ENCODE measurements at places on chromosomes 13 and 19.

DNA sequence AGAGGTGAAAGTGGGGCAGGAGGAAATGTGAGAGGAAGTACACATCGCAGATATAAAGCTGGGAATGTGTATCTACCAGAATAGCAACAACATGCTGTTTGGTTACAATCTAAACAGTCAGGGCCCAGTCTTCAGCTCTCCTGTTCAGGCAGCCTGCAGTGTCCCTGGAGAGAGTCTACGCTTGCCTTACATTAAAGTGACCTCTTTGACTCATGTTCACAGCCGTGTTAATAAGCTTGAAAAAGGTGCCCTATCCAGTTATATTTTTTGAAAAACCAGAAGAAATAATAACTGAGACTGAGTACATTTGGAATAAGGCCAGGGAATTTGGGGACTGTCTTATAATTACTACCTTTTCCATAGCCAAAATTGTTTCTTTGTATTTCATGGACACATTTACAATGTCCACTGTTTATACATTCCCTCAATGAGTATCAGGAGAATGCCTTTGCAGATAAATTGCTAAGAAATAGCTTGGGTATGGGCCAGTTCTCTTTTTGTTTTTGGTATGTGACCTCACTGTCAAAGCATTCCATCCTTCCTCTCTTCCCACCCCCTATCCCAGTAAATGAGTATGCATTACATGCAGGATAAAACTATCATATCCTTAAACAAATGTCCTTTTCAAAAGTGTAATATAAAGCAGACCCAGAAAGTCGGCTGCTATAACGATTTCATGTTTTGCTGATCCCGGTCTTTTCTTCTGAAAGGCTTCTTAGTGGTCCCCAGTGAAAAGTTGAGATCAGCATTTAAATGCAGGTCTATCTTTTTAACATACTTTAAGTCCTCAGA is 82.6 kb downstream of the PCDH9 start:
- DNase-seq, result no peak

GRCh38 chr19:18379803-18380747 is 5.9 kb upstream of the GDF15 start:
- no peak for DNase-seq

DNA sequence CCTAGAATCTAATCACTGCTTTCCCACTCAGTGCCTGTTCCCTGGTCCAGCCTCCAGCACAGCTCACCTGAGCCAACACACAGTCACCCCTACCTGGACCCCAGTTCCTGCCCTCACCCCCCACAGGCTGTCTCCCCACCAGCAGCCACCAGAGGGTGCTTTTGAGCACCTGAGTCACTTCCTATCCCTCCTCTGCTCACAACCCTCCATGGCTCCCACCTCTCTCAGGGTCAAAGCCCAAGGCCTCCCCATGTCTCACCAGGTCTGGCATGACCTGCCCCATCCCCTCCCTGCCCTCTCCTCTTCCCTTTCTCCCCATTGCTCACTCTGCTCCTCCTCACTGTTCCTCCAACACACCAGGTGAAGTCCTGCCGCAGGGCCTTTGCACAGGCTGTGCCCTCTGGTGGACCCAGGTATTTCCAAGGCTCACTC is 7.1 kb upstream of the DPP9 start:
- DNase-seq, result peak; percentile 20

- peak; percentile 13 for DNase-seq
Measured at GRCh38 chr13:73998631-73999030, 135.6 kb downstream of the KLF12 start.

DNA sequence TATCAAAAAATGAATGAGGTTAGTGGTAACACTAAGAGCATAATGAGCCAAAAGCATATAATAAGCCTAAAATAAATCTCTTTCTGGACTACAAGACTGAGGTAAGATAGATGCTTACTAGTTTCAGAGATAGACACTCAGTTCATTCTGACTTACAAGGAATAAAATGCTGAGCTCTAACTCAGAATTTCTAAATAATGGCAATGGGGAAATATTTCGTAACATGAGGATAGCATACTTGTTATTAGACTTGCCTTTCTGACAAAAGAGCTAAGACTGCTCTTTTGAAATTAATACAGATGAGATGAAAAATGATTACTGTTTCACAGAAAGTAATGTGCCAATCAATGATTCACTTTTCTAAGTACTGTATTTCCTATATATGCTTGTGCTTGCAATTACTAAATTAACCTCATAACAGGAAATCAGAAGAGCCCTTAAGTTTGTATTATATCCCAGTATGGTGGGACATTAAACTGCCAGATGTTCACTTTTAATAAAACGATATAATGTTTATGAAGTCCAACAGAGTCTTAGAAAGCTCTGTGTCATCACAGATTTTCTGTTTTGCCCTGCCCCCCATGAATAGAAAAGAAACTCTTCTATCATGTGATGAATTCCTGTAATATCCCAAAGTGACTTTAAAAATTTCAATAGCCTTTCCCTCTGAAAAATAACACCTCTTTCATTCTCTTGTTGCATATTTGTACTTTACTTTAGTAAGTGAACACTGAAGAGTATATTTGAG is 2771.0 kb upstream of the PCDH20 start:
- DNase-seq, result no peak

DNA sequence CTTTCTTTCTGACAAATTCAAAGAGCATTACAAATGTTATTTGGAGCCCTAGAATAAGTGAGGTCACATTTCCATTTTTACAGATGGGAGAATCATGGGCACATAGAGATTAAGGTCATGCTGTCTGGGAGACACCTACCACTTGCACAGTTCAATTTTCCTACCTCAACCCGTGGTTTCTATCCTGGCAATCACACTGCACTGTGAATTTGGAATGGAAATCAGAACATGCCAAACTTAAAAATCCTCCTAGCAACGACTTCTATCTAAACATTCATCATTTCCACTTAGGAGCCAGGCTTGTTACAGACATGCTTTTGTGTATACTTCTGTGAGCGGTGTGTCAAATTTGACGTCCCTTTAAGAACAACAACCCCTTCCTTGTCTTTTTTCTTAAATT is 251.5 kb downstream of the DNAJC15 start:
- DNase-seq, result no peak

GRCh38 chr13:106696140-106696539 is 128.2 kb upstream of the ARGLU1 start:
- DNase-seq, result no peak
